CD8-positive, alpha-beta memory T cell (primary cell): ENCODE measurements at places on chromosomes 5 and 9. TPM values are rescaled to one million over a fixed set of nuclear protein-coding genes. Genes with fewer than 3 reads are reported as not detected.

DNA sequence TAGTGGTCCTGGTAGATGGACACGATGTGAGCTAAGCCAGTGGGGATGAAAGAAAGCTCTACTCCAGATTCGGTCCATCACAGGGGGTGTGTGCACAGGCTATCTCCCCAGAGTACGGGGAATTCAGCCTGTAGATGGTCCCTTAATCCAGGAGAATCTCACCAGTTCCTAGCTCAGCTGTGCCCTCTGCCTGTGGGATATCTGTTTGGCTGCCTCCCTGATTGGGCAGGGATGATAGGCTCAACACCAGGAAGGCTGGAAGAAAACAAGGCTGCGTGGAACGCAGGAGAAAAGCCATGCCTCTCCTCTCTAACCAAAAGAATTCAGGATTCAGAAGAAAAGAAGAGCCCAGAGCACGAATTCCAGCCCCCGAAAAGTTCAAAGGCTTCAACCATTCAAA lies 40.9 kb downstream of the VLDLR start:
- no peaks in the 10 kb centered on the region for H3K27me3 ChIP-seq
- no peak overlapping the region for H3K4me3 ChIP-seq
- no peaks in the 10 kb centered on the region for H3K36me3 ChIP-seq
- no peaks in the 10 kb centered on the region for H3K4me1 ChIP-seq

GRCh38 chr5:123269851-123270250 lies 153.4 kb downstream of the CEP120 start:
- DNase-seq = no peak
- H3K27me3 ChIP-seq = no peaks in the 10 kb centered on the region
- no peaks in the 10 kb centered on the region for H3K4me1 ChIP-seq
- no peak overlapping the region for H3K27ac ChIP-seq
- H3K36me3 ChIP-seq = no peaks in the 10 kb centered on the region

SPAG8 gene
- total RNA-seq = 0.98 TPM

DNA sequence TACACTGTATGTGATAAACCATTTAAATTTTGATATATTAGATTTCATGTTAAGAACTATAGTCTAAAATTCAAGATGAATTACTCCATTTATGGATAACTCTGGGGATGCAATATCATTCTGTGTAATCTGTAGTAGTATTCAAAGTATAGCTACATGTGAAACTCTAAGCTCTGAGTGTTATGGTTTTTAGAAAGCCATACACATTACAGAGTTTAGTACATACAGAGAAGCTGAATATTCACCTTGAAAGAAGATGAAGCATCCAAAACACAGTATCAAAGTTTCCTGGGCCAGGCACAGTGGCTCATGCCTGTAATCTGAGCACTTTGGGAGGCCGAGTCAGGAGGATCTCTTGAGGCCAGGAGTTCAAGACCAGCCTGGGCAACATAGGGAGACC lies 25.0 kb downstream of the ABHD17B start:
- no peak overlapping the region for H3K4me3 ChIP-seq
- no peaks in the 10 kb centered on the region for H3K36me3 ChIP-seq
- no peak overlapping the region for H3K27ac ChIP-seq
- no peaks in the 10 kb centered on the region for H3K27me3 ChIP-seq
- peaks cover 5% of the 10 kb centered on the region for H3K4me1 ChIP-seq
- no peak for DNase-seq

- no peaks in the 10 kb centered on the region for H3K4me1 ChIP-seq
- no peak overlapping the region for H3K27ac ChIP-seq
- no peaks in the 10 kb centered on the region for H3K36me3 ChIP-seq
- H3K4me3 ChIP-seq = no peak overlapping the region
Measured at GRCh38 chr5:168647083-168647482, 67.9 kb upstream of the PANK3 start.

ERP44 gene
- 16.0 TPM for total RNA-seq

DNA sequence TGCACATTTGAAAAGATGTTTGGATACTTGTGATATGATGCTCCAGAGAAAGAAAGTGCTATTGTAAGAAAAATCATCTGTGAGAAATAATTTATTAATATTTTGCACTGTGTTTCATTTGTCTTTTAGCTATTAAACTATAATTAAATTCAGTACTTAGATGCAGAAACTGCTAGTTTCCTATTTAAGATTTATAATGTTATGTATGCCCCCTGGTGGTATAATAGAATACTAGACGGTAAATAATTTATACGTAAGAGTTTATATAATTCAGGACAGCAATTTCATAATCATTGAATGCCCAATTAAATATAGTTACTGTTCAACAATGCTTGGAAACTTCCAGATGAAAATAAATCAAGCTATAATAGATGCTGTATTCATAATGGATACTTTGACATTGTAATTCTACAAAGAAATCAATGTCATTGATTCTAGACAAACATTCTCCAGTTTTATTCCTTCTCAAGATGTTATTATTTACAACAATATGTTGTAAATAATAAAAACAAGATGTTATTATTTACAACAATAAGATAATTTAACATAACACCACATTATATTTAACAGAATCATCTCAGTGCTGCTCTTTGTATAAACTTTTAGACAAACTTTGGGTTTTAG lies 101.0 kb downstream of the TMEM232 start:
- no peaks in the 10 kb centered on the region for H3K4me1 ChIP-seq
- H3K27me3 ChIP-seq = no peaks in the 10 kb centered on the region
- DNase-seq = peak; percentile 28
- no peaks in the 10 kb centered on the region for H3K36me3 ChIP-seq
- no peak overlapping the region for H3K27ac ChIP-seq

HCN1 gene
- not detected for total RNA-seq
